ENCODE measurements at places on chromosomes 16 and 17. TPM values are rescaled to one million over a fixed set of nuclear protein-coding genes. Genes with fewer than 3 reads are reported as not detected.

Gene PRR35
- 0.12 TPM for total RNA-seq

Gene DCUN1D3
- 12.9 TPM for total RNA-seq

Gene KCNJ18
- total RNA-seq: not detected

Gene PGS1
- total RNA-seq: 54.8 TPM

Gene CAVIN1
- total RNA-seq: 49.0 TPM

Gene DOC2B
- total RNA-seq: 3.1 TPM

Gene MEOX1
- total RNA-seq: 17.2 TPM

- H3K4me3 ChIP-seq: peak overlapping the region; percentile 31
- DNase-seq: no peak
- H3K36me3 ChIP-seq: no peaks in the 10 kb centered on the region
These were observed 13.8 kb downstream of the C17orf50 start for GRCh38 chr17:35774499-35774898.

DNA sequence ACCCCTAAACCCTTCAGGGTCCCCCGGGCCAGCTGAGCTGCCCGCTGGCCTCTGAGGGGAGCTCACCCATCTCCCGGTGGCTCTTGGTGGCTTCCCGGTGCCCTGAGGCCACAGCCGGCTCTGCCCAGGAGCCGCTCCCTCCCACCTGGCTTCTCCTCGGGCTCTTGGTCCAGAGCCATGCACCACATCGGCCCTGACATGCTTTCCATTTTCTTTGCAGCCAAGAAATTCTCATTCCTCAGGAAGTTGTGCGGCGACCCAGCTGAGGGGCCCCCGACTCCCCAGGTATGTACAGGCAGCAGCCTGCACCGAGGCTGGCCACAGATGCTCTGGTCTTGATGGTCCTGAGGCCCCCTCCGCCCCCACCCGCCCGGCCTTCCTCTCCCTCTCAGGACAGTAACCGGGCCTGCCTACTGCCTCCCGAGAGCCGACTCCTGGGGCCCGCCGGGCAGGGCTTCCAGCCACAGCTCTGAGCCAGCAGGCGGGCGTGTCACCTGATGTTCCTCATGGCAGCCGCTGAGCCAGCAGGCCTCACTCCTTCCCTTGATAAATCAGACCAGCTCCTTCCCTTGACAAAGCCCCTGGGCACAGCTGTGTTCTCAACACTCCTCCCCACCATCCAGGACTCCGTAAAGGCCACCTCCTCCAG, 28.4 kb upstream of the ZFPM1 start:
- no peak overlapping the region for H3K27ac ChIP-seq
- peaks cover 8% of the 10 kb centered on the region for H3K4me1 ChIP-seq
- no peak for DNase-seq
- no peaks in the 10 kb centered on the region for H3K36me3 ChIP-seq

DNA sequence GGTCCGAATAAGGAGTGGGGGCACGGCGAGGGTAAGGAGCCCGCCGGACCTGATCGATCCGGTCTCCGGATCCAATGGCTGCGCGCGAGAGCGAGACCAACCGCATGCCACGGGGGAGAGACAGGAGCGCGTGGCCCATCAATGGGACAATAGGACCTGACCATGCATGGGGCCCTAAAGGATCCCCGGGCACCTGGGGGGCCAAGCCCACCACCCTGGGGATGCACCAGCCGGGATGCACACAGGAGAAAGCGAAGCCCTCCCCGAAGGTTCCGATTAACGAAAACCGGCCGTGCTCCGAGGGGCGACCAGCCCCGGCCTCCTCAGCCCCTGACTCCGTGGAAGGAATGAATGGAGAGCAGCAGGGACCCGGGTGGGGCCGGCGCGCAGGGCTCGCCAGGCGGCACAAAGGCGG, 525 bp downstream of the JPT1 start:
- peaks cover 3% of the 10 kb centered on the region for H3K27me3 ChIP-seq
- peaks cover 25% of the 10 kb centered on the region for H3K4me1 ChIP-seq
- DNase-seq: peak; percentile 71
- peaks cover 23% of the 10 kb centered on the region for H3K36me3 ChIP-seq
- H3K4me3 ChIP-seq: peak overlapping the region; percentile 93

- DNase-seq: no peak
- H3K4me1 ChIP-seq: peaks cover 7% of the 10 kb centered on the region
- no peak overlapping the region for H3K4me3 ChIP-seq
- H3K36me3 ChIP-seq: no peaks in the 10 kb centered on the region
- peaks cover 45% of the 10 kb centered on the region for H3K27me3 ChIP-seq
These were observed 276.6 kb upstream of the TNRC6C start for GRCh38 chr17:77681861-77682260.

- H3K4me1 ChIP-seq: peaks cover 13% of the 10 kb centered on the region
- peak overlapping the region; percentile 46 for H3K4me3 ChIP-seq
- no peak for DNase-seq
- peaks cover 11% of the 10 kb centered on the region for H3K36me3 ChIP-seq
- H3K27me3 ChIP-seq: peaks cover 4% of the 10 kb centered on the region
These were observed 18.4 kb downstream of the GPR179 start for GRCh38 chr17:38325221-38325851.

DNA sequence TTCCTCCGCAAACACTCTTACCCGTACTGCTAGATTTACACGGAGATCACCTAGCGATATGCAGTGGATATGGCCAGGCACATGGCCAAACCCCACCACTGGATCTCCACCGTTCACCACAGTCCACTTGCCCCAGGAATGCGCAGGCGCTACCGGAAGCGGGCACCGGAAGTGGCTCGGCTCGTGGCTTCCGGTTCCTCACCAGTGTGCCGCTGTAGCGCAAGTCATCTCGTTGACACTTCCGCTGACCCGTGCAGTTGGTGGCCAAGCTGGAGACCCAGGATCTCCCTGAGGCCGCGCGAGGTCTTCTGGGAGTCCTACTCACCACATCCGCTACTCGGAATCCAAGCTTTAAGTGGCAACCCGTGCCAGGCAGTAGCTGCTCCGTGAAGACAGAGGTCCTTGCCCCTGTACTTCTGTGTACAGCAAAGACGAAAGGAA, 11.5 kb downstream of the ZNF597 start:
- H3K36me3 ChIP-seq: peaks cover 3% of the 10 kb centered on the region
- peaks cover 2% of the 10 kb centered on the region for H3K27me3 ChIP-seq
- no peak for DNase-seq
- H3K4me1 ChIP-seq: peaks cover 3% of the 10 kb centered on the region
- H3K27ac ChIP-seq: no peak overlapping the region

GRCh38 chr17:79677646-79678045, 53.1 kb upstream of the ENPP7 start:
- H3K4me1 ChIP-seq: peaks cover 5% of the 10 kb centered on the region
- DNase-seq: no peak
- H3K27me3 ChIP-seq: peaks cover 18% of the 10 kb centered on the region

DNA sequence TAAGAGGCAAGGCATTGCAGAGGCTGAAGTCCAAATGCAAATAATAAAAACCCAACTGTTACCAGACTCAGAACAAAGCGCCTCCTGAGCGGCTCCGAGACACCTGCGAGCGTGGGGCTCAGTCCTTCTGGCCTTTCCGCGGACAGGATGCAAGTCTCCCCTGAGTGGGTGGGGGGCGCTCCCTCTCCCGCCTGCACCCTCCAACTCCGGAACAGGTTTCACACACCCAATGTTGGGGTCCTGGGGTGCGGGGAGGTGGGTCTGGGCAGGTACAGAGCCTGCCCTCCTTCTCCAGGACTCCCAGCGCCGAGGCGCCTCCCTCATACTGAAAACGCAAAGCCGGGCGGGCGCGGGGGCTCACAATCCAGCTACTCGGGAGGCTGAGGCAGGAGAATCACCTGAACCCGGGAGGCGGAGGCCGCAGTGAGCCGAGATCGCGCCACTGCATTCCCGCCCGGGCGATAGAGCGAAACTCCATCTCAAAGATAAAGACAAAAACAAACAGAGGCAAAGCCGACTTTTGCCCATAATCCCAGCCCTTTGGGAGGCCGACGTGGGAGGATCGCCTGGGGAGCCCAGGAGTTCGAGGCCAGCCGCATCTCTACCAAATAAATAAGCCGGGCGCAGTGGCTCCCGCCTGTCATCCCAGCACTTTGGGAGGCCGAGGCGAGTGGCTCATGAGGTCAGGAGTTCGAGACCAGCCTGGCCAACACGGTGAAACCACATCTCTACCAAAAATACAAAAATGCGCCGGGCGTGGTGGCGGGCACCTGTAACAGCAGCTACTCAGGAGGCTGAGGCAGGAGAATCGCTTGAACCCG, 893 bp downstream of the GINS2 start:
- no peak overlapping the region for H3K27ac ChIP-seq
- peak overlapping the region; percentile 85 for H3K4me3 ChIP-seq
- peaks cover 29% of the 10 kb centered on the region for H3K4me1 ChIP-seq
- no peak for DNase-seq

GRCh38 chr17:79098282-79098867, 23.8 kb downstream of the ENGASE start:
- no peaks in the 10 kb centered on the region for H3K4me1 ChIP-seq
- peaks cover 25% of the 10 kb centered on the region for H3K27me3 ChIP-seq
- H3K27ac ChIP-seq: no peak overlapping the region
- H3K36me3 ChIP-seq: no peaks in the 10 kb centered on the region

All from type B pancreatic cell (in vitro differentiated cells).